ENCODE measurements at places on chromosomes 12 and 14. TPM values are rescaled to one million over a fixed set of nuclear protein-coding genes. Genes with fewer than 3 reads are reported as not detected.

The C12orf50 gene
- not detected for total RNA-seq

GRCh38 chr12:84034871-84035270, 877.7 kb downstream of the SLC6A15 start:
- no peaks in the 10 kb centered on the region for H3K4me1 ChIP-seq
- no peak overlapping the region for H3K27ac ChIP-seq
- no peaks in the 10 kb centered on the region for H3K36me3 ChIP-seq
- no peaks in the 10 kb centered on the region for H3K27me3 ChIP-seq
- H3K4me3 ChIP-seq = no peak overlapping the region

GRCh38 chr12:4393211-4393610, 13.7 kb upstream of the FGF23 start:
- H3K4me1 ChIP-seq = no peaks in the 10 kb centered on the region
- peaks cover 38% of the 10 kb centered on the region for H3K27me3 ChIP-seq
- H3K36me3 ChIP-seq = no peaks in the 10 kb centered on the region
- no peak for DNase-seq
- no peak overlapping the region for H3K27ac ChIP-seq

GRCh38 chr12:112238441-112238840, 113.1 kb downstream of the TRAFD1 start:
- H3K27ac ChIP-seq = no peak overlapping the region
- H3K4me3 ChIP-seq = no peak overlapping the region
- no peaks in the 10 kb centered on the region for H3K4me1 ChIP-seq
- no peaks in the 10 kb centered on the region for H3K36me3 ChIP-seq
- no peaks in the 10 kb centered on the region for H3K27me3 ChIP-seq

The TPH2 gene
- not detected for total RNA-seq

- H3K4me3 ChIP-seq = no peak overlapping the region
- no peak for DNase-seq
- H3K36me3 ChIP-seq = no peaks in the 10 kb centered on the region
- H3K27ac ChIP-seq = no peak overlapping the region
Observed at GRCh38 chr12:4828176-4828575, 81.5 kb upstream of the KCNA1 start.

- H3K4me1 ChIP-seq = no peaks in the 10 kb centered on the region
- no peak for DNase-seq
- no peaks in the 10 kb centered on the region for H3K36me3 ChIP-seq
- no peak overlapping the region for H3K4me3 ChIP-seq
- no peak overlapping the region for H3K27ac ChIP-seq
- H3K27me3 ChIP-seq = no peaks in the 10 kb centered on the region
Observed at GRCh38 chr14:105322791-105323556, 8.4 kb downstream of the PACS2 start.

The SLC38A6 gene
- 9.5 TPM for total RNA-seq

DNA sequence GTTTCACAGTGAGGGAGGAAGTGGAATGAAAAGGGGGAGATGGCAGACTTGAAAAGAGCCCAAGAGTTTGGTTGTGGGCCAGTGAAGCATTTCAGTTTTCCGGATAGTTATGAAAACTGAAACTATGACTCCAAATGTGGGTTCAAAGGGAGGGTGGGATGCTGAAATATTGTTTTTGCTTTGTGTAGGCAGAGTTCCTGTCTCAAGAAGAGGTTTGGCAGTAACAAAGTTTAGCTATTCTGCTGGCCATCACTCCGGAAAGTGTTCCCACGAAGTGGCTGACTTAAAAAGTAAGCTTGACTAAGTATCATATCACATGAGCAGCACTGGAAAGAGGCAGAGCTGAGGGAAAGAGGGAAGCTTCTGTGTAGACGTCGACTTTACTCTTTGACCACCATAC, 85.2 kb downstream of the CAND1 start:
- no peaks in the 10 kb centered on the region for H3K4me1 ChIP-seq
- DNase-seq = no peak
- no peaks in the 10 kb centered on the region for H3K36me3 ChIP-seq
- H3K4me3 ChIP-seq = no peak overlapping the region
- no peak overlapping the region for H3K27ac ChIP-seq

GRCh38 chr12:24979329-24979728, 30.4 kb upstream of the BCAT1 start:
- no peaks in the 10 kb centered on the region for H3K4me1 ChIP-seq
- H3K27me3 ChIP-seq = no peaks in the 10 kb centered on the region
- H3K4me3 ChIP-seq = no peak overlapping the region
- no peaks in the 10 kb centered on the region for H3K36me3 ChIP-seq

DNA sequence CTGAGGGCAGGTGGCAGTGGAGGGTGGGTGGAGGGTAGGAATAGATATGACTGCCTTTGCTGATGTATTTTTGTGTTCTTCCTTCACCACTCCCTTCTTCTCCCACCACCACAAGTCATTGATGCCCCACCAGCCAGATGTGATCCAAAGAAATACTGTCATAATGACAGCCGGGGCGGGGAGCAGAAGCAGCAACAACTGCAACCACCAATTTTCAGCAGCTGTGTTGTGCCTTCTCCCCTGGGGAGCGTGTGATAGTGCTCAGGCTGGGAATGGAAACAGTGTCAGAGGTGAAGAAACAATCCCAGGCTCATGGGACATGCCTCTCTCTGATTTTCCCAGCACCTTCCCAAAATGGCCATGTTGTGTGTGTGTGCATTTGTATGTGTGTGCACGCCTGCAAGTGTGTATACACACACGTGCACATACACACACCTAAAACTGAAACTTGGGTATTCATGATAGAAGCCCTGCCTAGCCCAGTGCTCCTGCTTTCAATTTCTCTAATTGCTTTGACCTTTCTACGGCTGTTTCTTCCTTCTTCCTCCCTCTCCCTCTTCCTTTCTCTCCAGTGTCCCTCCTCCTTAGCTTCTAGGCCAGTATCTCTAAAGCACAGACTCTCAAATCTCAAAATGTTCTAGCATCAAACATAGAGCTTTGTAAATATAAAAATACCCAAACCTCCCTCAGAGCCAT, 299.2 kb upstream of the FKBP4 start:
- H3K4me3 ChIP-seq = no peak overlapping the region
- H3K27ac ChIP-seq = no peak overlapping the region
- H3K27me3 ChIP-seq = peaks cover 91% of the 10 kb centered on the region
- H3K36me3 ChIP-seq = no peaks in the 10 kb centered on the region
- no peaks in the 10 kb centered on the region for H3K4me1 ChIP-seq

GRCh38 chr12:115213538-115214016, 529.6 kb upstream of the TBX3 start:
- no peaks in the 10 kb centered on the region for H3K27me3 ChIP-seq
- DNase-seq = no peak
- no peaks in the 10 kb centered on the region for H3K36me3 ChIP-seq

- no peak overlapping the region for H3K27ac ChIP-seq
- H3K27me3 ChIP-seq = peaks cover 32% of the 10 kb centered on the region
- H3K4me3 ChIP-seq = no peak overlapping the region
- no peaks in the 10 kb centered on the region for H3K4me1 ChIP-seq
- no peak for DNase-seq
Observed at GRCh38 chr12:30973175-30973574, 46.6 kb downstream of the TSPAN11 start.

The MMP17 gene
- 14.3 TPM for total RNA-seq

The INHBE gene
- total RNA-seq = 0.89 TPM

DNA sequence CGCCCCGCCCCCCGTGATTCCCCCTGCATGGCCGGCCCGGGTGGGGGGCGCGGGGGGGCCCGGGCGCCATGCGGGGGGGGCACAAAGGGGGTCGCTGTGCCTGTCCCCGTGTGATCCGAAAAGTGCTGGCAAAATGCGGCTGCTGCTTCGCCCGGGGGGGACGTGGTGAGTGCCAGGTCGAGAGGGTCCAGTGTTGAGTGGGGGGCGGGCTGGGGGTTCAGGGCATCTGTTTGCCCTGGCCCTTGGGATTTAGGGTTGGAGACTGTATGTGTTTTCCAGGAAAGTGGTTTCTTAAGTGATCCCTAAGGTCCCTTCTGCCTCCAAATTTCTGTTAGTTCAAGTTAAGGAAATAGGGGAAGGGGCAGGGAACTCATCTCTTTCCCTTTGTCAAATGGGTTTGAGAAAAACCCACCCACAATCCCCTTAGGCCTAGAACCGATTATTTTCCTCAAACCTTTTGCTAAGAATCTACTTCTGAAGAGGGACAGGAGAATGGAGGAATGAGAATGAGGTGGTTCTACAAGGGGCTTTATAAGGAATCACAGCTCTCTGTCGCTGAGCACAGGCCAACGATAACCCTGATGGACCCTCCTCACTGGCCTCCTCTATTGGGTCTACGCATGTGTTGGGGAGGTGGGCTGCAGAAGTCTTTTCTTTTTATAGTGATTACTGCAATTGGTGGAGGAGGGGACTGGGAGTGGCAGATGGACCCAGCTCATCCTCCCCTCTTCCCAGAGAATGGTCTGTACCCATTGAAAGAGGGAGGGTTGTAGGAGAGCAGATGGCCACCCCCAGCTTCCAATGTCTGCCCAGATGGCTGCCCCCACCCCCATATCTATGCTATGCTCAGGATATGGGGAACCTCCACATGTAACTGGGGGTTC, 834 bp downstream of the ARHGEF25 start:
- no peaks in the 10 kb centered on the region for H3K4me1 ChIP-seq
- H3K27me3 ChIP-seq = no peaks in the 10 kb centered on the region
- H3K36me3 ChIP-seq = no peaks in the 10 kb centered on the region
- H3K4me3 ChIP-seq = peak overlapping the region; percentile 53
- DNase-seq = no peak

DNA sequence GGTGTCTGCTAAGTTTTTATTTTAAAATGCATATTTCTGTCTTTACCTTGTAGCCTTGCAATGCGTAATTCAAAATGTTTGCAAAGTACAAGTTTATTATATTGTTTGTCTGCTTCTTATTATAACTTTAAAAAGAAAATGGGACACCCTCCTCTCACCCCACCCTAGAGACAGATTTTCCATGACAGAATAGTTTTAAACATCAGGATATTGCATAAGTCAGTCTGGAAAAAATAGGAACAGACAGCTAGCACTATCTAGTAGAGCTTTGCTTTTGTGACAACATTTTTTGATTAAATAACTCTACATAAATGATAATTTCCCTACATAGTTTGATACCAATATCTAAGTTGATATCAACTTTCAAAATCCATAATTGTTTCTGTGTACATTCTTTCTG, 71.3 kb downstream of the PDE3A start:
- H3K4me3 ChIP-seq = no peak overlapping the region
- no peaks in the 10 kb centered on the region for H3K36me3 ChIP-seq

The AVPR1A gene
- 0.07 TPM for total RNA-seq

The ITGA5 gene
- total RNA-seq = 49.7 TPM

- peaks cover 24% of the 10 kb centered on the region for H3K36me3 ChIP-seq
- H3K4me1 ChIP-seq = no peaks in the 10 kb centered on the region
- no peak overlapping the region for H3K27ac ChIP-seq
- no peak overlapping the region for H3K4me3 ChIP-seq
- no peaks in the 10 kb centered on the region for H3K27me3 ChIP-seq
Observed at GRCh38 chr12:124953689-124954405, 35.1 kb downstream of the DHX37 start.

GRCh38 chr12:107526555-107527180, 158.9 kb upstream of the PWP1 start:
- H3K4me3 ChIP-seq = no peak overlapping the region
- no peak overlapping the region for H3K27ac ChIP-seq
- no peaks in the 10 kb centered on the region for H3K27me3 ChIP-seq
- no peaks in the 10 kb centered on the region for H3K4me1 ChIP-seq
- no peaks in the 10 kb centered on the region for H3K36me3 ChIP-seq
- no peak for DNase-seq

- no peak overlapping the region for H3K4me3 ChIP-seq
- H3K36me3 ChIP-seq = no peaks in the 10 kb centered on the region
- H3K27me3 ChIP-seq = no peaks in the 10 kb centered on the region
- H3K4me1 ChIP-seq = no peaks in the 10 kb centered on the region
- DNase-seq = no peak
- H3K27ac ChIP-seq = no peak overlapping the region
Observed at GRCh38 chr12:121188227-121188626, 21.7 kb upstream of the P2RX4 start.

DNA sequence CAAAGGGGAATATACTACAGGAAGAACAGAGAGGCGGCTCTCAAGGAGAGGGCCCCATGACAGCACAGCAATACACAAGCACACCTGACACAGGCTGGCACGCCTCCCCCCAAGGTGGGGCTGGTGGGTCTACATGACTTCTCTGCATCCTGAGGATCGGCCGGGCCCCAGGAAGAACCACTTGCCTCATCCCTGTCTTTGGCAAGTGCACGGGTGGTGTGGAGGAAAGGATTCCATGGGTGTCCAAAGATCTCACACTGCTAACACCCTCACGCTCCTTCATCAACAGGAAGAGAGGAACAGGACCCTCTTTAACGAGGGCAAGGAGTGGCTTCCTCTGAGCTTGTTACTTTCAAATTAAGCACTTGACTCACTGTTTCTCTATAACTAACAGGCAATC, 7.3 kb downstream of the VAMP1 start:
- no peak for DNase-seq
- no peaks in the 10 kb centered on the region for H3K27me3 ChIP-seq
- peaks cover 14% of the 10 kb centered on the region for H3K36me3 ChIP-seq

The TMX1 gene
- total RNA-seq = 46.2 TPM

The IGFBP6 gene
- total RNA-seq = 83.4 TPM

- H3K27ac ChIP-seq = peak overlapping the region; percentile 97
- no peaks in the 10 kb centered on the region for H3K27me3 ChIP-seq
- no peak for DNase-seq
- H3K36me3 ChIP-seq = no peaks in the 10 kb centered on the region
- peak overlapping the region; percentile 40 for H3K4me3 ChIP-seq
Observed at GRCh38 chr14:61563162-61563511, 132.2 kb upstream of the HIF1A start.

DNA sequence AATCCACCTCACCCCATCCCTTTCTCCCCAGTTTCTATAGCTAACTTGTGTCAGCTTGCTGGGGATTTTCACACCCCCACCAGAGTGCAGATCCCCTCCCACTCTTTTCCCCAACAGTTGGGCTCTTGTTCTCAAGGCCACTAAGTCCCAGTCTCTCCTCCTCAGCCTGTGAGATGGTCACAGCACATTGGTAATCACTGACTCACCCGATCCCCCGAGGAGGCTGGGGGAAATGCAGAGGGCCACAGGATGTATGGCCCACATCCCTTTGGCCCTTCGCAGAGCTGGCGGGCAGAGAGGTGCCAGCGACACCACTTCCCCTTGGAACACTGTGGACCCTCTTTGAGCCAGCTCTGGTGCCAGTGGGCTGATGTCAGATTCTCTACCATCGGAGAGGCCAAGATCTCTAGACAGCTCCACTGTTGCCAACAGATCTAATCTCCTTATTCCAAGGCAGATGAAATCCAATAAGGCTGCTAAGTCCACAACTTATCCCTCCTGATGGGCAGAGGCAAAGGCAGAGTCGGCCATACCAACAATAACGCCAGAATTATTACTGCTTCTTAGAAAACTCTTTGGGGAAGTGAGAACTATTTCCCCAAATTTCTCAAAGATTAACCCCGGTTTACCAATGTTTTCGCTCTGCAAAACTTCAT, 1.6 kb downstream of the FMNL3 start:
- no peak overlapping the region for H3K4me3 ChIP-seq
- DNase-seq = no peak
- no peaks in the 10 kb centered on the region for H3K4me1 ChIP-seq
- H3K27me3 ChIP-seq = peaks cover 16% of the 10 kb centered on the region
- H3K36me3 ChIP-seq = no peaks in the 10 kb centered on the region

Data from HCT116 (cell line).